ENCODE measurements at places on chromosomes 2 and 18.
A peak's percentile ranks its signal among the peaks of the same experiment; 100 is the strongest.

GRCh38 chr2:118145207-118145606 lies 56.9 kb downstream of the INSIG2 start:
- DNase-seq: no peak

- DNase-seq: no peak
Measured at GRCh38 chr2:15527074-15527739, 33.9 kb downstream of the NBAS start.

- DNase-seq: no peak
Measured at GRCh38 chr2:128406736-128407554, 88.3 kb upstream of the HS6ST1 start.

DNA sequence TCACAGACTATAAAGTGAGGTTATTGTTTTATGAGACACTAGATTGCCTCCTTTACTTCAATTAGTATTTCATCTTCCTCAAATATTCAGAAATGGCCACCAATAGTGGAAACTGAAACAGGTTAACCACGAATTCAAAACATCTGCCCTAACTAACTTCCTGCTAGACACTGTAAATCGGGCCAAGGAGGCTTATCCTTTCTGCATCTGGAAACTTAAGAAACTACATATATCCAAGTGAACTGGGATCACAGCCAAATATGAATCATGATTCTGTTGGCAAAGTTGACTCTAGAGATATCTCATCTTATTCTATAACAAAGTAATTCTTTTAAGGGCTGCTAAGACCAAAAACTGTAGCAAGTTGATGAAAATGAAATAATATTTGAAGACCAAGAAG lies 136.6 kb upstream of the ZC3H15 start:
- no peak for DNase-seq

DNA sequence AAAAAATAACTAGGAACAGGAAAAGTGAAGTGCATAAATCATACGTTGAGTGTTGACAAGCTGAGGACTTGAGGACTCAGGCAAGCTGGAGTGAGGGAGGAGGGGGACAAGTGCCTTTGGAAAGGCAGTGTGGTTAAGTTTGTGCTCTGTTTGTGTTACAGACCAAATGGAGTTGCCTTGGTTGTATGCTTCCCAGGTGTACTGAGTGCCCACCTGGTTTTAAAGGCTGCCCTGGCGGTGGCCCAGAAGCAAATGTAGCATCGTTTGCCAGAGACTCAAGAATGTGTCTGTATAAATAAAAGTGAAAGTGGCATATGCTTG lies 240.9 kb downstream of the PRKCE start:
- DNase-seq: no peak

- DNase-seq: no peak
Measured at GRCh38 chr2:84832772-84833461, 48.0 kb downstream of the TRABD2A start.

DNA sequence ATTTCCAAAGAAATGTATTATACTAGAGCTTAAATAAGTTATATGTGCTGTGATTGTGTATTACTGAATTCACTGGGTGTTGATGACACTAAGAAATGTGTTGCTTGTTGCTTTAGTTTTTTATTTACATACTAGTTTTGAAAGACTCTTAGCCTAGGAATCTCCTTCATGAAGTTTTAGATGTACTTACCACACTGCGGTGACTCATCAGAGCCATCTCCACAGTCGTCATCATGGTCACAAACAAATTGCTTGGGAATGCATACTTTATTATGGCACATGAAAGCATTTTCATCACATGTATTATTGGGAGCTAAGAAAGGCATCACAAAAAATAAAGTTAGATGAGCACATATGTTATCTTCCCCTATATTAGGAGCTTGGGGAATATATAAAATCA lies 1624.2 kb downstream of the LRP1B start:
- no peak for DNase-seq

GRCh38 chr2:56299171-56299691 lies 115.4 kb downstream of the CCDC85A start:
- no peak for DNase-seq

- no peak for DNase-seq
Measured at GRCh38 chr2:72673279-72673678, 152.6 kb downstream of the EXOC6B start.

DNA sequence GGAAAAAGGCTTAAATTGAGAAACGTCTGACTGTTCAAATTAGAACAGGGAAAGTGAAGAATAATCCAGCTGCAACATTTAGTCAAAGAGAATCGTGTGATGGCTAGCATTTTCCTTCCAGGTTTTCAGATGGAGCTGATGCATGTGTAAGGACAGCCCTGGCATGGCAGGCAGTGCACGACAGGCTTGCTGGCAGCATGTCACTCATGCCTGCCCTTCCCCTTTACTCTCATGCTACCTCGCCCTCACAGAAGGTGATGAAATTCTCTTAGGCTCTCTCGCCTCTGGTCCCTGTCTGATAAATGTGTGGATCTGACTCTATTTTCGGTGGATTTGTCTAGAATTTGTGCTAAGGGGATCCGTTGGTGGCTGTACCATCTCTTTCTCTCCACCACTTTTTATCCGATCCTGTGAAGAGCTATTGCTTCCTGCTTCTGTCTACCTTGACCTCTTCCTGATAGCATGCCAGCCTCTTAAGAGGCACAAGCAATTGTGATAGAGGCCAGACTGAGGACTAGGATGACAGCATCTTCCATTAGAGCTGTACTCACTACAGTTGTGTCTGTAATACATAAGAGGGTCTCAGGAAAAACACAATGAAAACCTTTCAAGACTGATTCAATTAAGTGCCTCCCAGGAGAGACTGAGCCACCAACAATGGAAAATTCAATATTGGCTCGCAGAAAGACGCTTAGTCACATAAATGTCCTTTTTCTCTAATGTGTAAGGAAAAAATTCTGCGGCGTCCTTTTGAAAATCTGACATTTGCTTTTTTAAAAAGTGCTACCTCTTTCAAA lies 65.6 kb upstream of the NOSTRIN start:
- DNase-seq: peak; percentile 8
